ENCODE measurements at places on chromosomes 2 and 18.

DNA sequence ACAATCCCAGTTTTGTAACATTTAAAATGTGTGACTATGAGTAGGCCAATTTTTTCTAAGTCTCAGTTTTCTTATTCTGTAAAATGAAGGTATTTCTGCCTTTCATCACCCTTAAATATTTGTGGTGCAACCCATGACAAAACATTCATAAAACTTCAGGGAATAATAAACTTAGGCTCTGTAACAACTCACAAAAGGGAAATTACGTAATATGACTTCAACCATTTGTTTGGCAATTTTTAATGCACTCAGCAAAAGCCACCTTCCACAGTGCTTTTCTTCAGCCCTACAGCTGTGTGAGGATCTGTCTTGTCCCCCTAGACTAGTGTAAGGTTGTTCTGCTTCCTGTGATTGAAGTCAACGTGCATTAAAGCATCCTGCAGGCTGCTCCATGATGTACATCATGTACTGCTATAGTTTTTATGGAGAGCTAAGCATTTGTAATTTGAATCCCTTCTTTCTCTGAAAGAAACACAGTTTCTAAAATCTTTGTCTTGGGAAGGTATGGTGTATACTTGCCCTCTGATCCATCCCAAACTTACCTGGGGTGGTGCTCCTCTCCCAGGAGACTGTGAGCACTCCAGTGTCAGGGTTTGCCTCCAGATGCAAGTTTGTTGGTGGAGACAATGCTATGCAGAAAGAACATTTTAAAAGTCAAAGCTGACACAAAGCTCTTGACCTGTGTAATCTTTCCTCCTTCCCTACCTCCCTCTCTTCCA is 39.1 kb downstream of the FN1 start:
- no peaks in the 10 kb centered on the region for H3K4me1 ChIP-seq
- no peaks in the 10 kb centered on the region for H3K27me3 ChIP-seq
- no peak for DNase-seq
- no peak overlapping the region for H3K27ac ChIP-seq
- H3K4me3 ChIP-seq: no peak overlapping the region
- no peaks in the 10 kb centered on the region for H3K36me3 ChIP-seq

- DNase-seq: no peak
- H3K27me3 ChIP-seq: no peaks in the 10 kb centered on the region
- H3K36me3 ChIP-seq: no peaks in the 10 kb centered on the region
- H3K4me1 ChIP-seq: no peaks in the 10 kb centered on the region
Measured at GRCh38 chr18:42082415-42083234, 127.6 kb downstream of the PIK3C3 start.

DNA sequence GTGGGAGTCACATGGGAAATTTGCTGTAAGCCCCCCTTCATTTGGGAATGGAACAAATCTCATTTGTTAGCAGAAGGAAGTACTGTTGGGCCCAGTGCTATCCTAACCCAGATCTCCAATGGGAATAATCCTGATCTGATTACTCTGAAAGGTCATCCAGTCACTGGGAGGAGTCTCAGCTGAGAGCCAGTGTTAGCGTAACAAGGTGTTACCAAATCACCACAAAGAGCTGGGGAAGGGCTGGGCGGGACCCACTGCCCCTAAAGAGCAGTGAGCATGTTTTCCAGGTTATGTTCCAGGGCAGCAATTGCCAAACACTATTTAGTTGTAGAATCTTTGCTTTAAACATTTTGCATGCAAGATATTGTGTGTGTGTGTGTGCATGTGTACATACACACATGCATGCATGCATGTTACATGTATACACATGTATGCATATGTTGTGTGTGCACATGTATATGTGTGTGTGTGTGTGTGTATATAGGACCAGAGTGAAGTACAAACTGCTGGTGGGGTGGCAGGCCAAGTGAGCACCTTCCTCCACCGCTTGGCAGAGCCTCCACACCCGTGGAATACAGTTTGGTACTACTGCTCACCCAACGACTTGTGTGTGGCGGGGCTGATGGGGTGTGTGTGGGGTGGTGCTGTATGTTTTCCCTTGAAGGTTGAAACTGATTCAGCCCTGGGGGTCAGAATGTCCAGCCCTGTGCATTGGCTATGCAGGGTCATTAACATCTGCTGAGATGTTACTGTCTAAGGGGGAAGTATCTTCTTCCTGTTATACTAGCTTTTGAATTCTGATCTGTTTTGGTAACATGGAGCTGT is 15.2 kb downstream of the INPP5D start:
- H3K27me3 ChIP-seq: no peaks in the 10 kb centered on the region
- H3K36me3 ChIP-seq: 0 out of 2 replicates have a peak, but pooled peaks cover 2% of the 10 kb centered on the region
- H3K4me3 ChIP-seq: peak overlapping the region; percentile 32
- peak overlapping the region; percentile 60 for H3K27ac ChIP-seq
- H3K4me1 ChIP-seq: peaks cover 29% of the 10 kb centered on the region

DNA sequence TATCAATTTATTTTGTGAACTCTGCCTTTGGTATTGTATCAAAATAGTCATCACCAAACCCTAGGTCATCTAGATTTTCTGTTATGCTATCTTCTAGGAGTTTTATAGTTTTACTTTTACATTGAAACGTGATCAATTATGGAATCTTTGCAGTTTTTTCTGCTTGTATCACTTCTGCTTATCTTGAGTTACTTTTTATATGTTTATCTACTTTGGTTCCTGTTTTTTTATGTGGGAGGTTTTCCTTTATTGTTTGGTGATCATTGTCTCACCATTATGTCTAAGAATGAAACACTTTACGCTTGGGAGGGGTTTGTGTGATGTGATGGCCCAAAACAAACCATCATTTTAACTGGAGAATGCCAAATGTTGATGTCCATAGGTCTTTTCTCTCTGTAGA is 261.2 kb downstream of the SPAG16 start:
- H3K27me3 ChIP-seq: no peaks in the 10 kb centered on the region
- no peak for DNase-seq
- H3K4me1 ChIP-seq: no peaks in the 10 kb centered on the region
- H3K36me3 ChIP-seq: no peaks in the 10 kb centered on the region

- H3K36me3 ChIP-seq: no peaks in the 10 kb centered on the region
- H3K27ac ChIP-seq: peak overlapping the region; percentile 53
- H3K4me3 ChIP-seq: no peak overlapping the region
- DNase-seq: peak; percentile 75
Measured at GRCh38 chr2:148658807-148659722, 14.5 kb downstream of the EPC2 start.

DNA sequence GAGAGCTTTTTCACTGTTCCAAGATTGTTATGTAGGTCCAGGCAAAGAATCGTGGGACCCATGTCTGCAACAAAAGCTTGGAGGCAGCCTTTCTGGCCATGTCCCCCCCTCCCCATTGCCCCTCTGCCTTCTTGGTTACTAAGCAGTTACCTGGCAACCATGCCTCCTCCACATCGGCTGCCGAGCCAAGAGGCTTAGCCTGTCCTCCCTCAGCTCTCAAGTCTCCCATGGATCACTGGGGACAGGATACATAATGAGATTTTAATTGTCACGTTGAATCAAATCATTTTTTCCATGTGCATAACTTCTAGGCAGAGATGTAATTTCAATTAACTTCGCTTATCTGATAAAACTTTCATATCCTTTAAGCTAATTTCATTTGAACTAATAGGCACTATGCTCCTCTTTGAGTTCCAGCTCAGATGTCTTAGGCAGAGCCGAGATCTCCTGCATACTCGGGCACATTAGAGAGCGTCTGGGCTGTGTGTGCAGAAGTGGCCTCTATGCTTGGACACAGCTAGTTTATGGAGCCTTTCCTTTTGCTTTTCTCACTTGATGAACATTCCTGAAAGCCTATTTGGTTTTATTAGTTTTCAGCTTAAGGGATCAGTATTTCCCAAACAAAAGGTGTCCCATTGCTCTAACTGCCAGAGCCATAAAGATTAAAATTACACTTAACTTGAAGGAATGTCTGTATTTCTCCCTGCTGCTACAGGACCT is 80.7 kb downstream of the LYPD1 start:
- DNase-seq: no peak
- no peak overlapping the region for H3K4me3 ChIP-seq
- no peaks in the 10 kb centered on the region for H3K27me3 ChIP-seq
- no peaks in the 10 kb centered on the region for H3K4me1 ChIP-seq
- no peak overlapping the region for H3K27ac ChIP-seq
- no peaks in the 10 kb centered on the region for H3K36me3 ChIP-seq

- no peaks in the 10 kb centered on the region for H3K27me3 ChIP-seq
- H3K36me3 ChIP-seq: no peaks in the 10 kb centered on the region
- H3K4me1 ChIP-seq: no peaks in the 10 kb centered on the region
- H3K4me3 ChIP-seq: no peak overlapping the region
- DNase-seq: no peak
- no peak overlapping the region for H3K27ac ChIP-seq
Measured at GRCh38 chr2:229231885-229232284, 39.2 kb downstream of the PID1 start.

DNA sequence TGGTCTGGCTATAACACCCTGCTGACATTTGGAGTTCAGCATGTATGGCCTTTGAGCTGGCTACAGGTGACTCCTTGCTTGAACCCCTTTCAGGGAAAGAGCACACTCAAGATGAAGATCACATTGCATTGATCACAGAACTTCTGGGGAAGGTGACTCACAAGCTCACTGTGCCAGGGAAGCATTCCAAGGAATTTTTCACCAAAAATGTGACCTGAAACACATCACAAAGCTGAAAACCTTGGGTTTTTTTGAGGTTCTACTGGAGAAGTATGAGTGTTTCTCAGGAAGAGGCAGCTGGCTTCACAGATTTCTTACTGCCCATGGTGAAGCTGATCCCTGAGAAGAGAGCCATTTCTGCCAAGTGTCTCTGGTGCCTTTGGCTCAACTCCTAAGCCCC is 879.0 kb downstream of the CBLN2 start:
- no peaks in the 10 kb centered on the region for H3K4me1 ChIP-seq
- no peak for DNase-seq
- no peak overlapping the region for H3K4me3 ChIP-seq
- H3K27me3 ChIP-seq: no peaks in the 10 kb centered on the region

GRCh38 chr2:23694058-23695045 is 232.6 kb downstream of the ATAD2B start:
- no peak overlapping the region for H3K27ac ChIP-seq
- H3K4me3 ChIP-seq: no peak overlapping the region
- H3K4me1 ChIP-seq: no peaks in the 10 kb centered on the region
- no peaks in the 10 kb centered on the region for H3K27me3 ChIP-seq

- peak; percentile 52 for DNase-seq
- H3K4me1 ChIP-seq: peaks cover 13% of the 10 kb centered on the region
- H3K4me3 ChIP-seq: no peak overlapping the region
- H3K36me3 ChIP-seq: no peaks in the 10 kb centered on the region
Measured at GRCh38 chr2:160006475-160006874, 55.9 kb downstream of the PLA2R1 start.

DNA sequence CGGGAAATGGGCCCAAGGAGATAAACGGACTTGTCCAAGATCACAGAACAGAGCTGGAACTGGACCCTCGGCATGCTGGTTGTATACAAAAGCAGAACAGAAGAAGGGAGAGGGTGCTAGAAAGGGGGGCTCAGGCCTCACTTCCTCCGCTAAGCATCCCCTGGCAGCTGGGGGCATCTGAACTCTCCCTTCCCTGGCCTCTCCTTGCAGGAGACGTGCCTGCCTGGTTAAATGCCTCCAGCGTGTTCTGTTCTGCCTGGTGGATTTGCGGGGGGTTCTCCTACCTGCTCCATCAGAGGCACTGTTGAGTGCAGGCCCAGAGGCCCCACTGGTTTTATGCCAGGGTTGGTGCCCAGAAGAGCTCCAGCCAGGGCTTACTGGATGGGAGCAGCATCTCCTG is 124.7 kb downstream of the ZFP36L2 start:
- H3K27me3 ChIP-seq: no peaks in the 10 kb centered on the region
- no peak for DNase-seq
- no peak overlapping the region for H3K4me3 ChIP-seq
- no peaks in the 10 kb centered on the region for H3K36me3 ChIP-seq

DNA sequence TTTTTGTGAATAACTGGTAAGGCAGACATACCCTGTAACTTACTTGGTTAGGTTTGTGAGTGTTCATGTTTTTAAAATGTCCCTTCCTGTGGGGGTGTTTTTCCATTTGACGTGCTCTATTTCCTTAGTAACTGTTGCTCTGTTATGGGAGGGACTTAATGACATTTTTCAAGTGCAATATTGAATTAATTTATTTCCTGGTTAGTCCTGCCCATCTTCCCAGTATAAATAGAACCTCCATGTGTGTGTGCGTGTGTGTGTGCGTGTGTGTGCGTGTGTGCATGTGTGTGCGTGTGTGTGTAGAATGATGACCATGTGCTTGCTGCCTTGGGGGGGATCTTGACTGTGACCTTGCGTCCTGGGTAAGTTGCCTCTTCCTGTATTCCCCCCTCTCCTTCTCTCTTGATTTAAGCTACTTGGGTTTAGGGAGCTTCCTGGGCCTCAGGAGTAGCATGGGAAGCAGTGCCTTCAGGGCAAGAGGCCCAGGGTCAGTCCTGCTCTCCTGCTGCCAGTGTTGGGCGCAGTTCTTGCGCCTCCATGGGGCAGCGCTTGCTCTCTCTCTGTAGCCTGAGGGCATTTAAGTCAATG is 163.9 kb downstream of the LDLRAD4 start:
- peak overlapping the region; percentile 68 for H3K27ac ChIP-seq
- no peaks in the 10 kb centered on the region for H3K27me3 ChIP-seq
- DNase-seq: no peak
- no peaks in the 10 kb centered on the region for H3K36me3 ChIP-seq
- H3K4me3 ChIP-seq: peak overlapping the region; percentile 50

DNA sequence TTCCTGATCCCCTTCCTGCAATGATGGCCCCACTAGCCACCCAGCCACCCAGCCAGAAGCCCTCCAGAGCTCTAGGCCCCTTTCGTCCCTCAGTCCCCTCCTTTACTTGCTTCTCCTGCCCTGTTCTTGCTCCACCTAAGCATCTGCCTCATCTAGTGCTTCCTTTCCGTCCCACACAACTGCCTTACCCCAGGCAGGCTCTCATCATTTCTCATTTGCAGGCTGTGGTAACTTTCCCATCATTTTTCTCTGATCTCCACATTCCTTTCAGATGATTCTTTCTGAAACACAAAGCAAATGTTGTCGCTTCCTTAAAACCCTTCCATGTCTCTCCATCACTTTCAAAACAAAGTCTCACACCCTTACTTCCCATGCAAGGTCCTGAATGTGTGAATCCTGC is 459.8 kb downstream of the METTL4 start:
- DNase-seq: no peak
- no peak overlapping the region for H3K4me3 ChIP-seq
- H3K36me3 ChIP-seq: no peaks in the 10 kb centered on the region
